RPMI8226 (cell line): ENCODE measurements at places on chromosomes 4 and X.

DNA sequence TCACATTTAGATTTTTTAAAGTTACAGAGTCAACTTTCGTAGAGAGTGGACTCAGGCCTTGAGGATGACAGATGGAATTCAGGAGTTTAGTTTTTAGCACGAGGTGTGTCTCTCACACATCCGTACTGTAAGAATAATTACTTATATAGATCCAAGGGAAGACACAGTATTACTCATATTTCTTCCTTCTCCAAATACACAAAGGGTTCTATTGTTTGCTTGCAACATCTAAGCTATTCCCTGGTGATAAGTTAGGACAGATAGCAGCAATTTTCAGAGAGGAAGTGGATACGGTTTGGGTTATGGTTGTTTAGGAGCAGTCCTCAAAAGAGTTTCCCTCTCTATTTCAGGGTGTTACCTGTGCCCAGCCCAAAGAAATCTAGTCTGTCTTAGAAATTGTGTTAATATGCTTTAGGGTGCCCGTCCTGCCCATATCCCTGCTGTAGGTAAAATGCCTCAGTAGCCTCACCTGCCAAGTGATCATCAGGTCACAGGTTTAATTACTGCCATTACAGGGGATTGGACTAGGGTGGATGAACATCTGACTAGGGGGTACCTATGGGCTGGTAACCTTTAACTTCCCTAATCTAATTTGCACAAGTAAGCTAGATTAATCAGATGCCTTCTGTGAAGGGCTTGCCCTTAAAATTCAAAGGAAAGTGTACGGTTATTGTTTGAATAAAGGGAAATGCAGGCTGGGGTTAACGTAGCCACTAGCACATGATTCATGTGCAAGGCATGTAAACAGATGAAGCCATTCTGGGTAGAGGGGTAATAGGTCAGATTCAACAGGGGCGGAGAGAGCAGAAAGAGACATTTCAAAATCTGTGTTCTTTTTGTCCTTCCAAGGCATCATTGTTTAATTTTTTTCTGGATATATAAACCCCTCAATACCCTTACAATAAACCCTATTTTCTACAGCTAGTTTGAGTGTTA, 8.7 kb upstream of the PPP3CA start:
- no peak for DNase-seq

GRCh38 chr4:30536231-30536630, 183.9 kb upstream of the PCDH7 start:
- no peak for DNase-seq

DNA sequence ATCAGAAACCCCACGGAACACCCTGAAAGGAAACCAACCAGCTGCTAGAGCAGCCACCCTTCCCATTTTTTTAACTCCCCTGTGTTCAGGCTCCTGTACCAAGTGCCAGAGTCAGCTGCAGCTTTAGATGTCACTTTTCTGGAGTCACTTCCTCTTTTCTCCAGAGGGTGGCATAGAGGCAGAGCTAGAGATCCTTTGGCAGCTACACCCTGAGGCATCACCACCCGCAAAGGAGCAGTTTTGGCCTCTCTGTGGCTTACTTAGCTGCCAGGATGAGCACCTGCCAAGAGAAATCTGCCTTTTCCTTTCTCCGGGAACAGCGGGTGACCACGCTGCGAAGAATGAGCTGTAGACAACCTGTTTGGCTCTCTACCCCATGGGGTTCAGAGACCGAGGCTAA, 58.0 kb upstream of the CHRDL1 start:
- peak; percentile 59 for DNase-seq

GRCh38 chr4:147765121-147765529, 33.2 kb downstream of the ARHGAP10 start:
- no peak for DNase-seq

DNA sequence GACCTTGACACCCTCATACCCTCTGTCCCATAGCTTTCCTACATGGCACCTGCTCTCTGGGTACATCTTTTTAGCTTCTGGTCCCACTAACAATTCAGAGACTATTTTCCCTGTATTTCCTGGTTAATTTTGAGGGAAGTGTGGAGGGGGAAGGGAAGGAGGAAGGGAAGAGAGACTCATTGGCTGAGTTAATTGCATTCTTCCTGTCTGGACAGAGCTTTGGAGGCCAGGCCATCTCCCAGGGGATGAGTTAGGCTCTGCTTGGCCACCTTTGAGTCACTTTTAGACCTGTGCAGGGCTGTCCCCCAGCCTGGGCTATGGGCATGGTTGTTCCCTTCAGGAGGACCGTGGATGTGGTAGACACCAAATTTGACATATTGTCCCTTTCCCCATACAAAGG, 167.9 kb upstream of the PGRMC2 start:
- no peak for DNase-seq

DNA sequence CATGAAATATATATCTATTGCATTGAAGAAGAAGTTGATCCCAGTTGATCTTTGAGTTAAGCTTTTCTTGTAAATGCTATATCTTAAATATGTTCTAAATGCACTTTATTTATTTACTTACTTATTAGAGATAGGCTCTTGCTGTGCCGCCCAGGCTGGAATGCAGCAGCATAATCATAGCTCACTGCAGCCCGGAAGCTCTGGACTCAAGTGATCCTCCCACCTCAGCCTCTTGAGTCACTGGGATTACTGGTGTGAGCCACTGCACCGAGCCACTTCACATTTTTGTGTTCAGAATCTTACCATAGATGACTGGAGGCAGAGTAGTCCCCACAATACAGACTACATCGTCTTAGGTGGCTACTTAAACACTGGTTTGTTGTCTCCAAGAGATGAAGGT, 324.3 kb upstream of the SLIT2 start:
- no peak for DNase-seq

- DNase-seq: no peak
Measured at GRCh38 chrX:1483843-1484637, 31.3 kb upstream of the ASMTL start.

DNA sequence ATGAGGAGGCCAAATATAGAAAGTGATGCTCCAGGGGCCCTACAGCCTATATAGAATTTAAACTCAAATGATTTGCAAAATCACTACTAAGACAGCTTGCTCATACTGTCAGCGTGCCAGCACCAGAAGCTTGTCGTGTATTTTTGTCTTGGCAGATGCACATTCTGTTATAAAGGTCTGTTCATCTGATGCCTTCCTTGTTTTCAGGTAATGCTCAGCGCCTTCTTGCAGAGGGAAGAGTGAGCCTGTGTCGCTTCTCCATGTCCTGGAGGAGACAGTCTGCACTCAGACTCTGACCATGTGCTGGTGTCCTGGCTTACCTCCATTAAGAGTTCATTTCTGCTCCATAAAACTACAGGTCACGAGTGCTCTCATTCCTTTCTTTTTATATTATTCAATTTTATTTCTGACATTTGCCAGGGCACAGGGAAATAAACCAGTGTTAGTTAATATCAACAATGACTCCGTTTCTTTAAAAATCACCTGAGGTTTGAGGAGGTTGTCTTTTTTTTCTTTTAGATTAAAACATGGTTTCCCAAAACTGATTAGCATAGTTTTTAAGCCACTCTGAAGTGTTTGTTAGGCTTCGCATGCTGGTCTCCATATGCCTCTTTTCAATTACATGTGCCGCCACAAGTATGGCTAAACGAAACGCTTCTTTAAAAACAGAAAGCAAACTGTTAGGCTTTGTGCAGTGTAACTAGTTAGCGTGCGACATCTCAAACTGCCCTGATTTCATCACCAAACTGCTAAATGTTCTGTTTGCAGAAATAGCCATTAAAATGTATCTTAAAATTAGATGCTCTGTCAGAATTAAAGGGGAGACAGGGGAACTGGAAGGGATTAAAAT, 215.2 kb upstream of the GK2 start:
- DNase-seq: no peak

- no peak for DNase-seq
Measured at GRCh38 chrX:105882581-105883275, 60.4 kb downstream of the NRK start.

GRCh38 chrX:41419082-41419481, 28.1 kb upstream of the NYX start:
- no peak for DNase-seq

- no peak for DNase-seq
Measured at GRCh38 chr4:107265859-107266258, 229.7 kb upstream of the DKK2 start.

DNA sequence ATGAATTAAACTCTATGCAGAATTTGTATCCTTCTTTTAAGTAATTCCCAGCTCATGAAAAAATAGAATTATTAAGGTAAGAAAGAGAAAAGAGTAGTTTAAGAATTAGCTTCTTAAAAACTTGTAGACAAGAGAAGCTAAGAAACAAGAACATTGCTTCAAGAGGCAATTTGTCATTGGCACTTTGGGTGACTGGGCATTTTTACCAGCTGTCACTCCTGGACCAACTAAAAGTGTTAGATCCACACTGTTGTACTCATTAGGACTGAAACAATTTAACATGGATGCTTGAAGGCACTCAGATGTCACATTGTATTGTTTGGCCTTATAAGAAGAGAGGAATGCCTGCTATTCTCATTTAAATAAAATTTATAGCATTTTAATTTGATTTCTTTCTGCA, 7.4 kb downstream of the COL25A1 start:
- DNase-seq: no peak

GRCh38 chr4:4430492-4431195, 43.7 kb downstream of the NSG1 start:
- peak; percentile 46 for DNase-seq

DNA sequence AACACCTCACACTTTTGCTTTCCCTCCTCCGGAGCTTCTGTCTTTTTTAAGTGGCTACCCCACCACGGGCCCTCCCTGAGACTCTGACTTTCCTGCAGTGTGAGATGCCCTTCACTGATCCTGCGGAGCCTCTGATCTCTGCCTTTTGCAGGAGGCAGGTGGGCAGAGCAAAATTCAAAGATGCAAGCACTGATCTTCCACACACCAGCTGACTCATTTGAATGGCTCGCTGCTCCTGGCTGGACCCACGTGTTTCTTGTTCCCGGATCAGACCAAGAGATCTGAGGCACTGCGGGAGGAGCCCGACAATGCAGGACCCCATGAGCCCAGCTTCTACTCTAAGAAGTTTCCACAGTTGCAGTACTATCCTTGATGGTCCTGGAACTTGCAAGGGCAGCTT, 1607.9 kb upstream of the TENM3 start:
- no peak for DNase-seq

GRCh38 chr4:174828845-174829701, at the start of gene GLRA3:
GLRA3 (minus strand) TSS chr4:174829247; CDS start chr4:174828811, 436 bp downstream.
- peak; percentile 44 for DNase-seq
